Caudate nucleus (tissue), 63 donors: ENCODE measurements at places on chromosomes 7 and 10.

- DNase-seq: no peak
Observed at GRCh38 chr7:119472408-119473038, 800.5 kb upstream of the KCND2 start.

- no peak for DNase-seq
Observed at GRCh38 chr7:80459776-80460510, 51.9 kb downstream of the GNAT3 start.

DNA sequence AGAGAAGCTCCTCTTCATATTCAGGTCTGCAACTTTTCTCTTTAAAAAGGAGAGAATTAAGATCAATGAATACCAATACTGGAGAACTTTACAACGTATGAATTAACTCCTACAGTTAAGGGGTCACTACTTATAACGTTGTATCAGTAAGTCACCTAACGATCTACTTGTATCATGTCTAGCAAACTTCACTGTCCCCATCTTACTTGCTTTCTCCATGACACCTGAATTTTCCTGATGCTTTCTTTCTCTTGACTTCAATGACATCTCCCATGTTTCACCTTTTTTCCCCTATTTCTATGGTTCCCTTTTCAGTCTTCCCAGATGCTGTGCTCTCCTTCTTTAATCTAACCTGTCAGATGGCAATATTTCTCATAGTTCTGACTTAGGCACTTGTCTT, 19.6 kb downstream of the NAMPT start:
- DNase-seq: no peak

DNA sequence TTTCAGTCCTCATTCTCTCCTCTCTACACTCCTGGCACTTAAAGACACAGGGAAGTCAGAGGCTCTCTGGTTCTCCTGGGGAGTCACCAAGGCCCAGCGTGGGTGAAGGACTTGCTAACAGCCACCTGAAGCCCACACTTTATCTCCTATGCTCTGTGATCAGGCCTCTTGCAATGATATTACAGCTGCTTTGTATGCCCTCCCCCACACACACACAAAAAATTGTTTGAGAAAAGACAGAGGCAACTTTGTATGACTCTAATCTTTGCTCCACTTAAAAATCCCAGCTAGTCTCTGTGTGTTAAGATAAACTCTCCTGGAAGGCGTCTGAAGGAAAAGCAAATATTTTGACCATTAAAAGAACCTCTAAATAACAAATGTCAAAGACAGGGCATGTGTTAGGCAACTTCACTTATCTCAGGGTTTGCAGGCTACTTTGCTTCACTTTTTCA, 507.2 kb downstream of the TNS3 start:
- DNase-seq: no peak

DNA sequence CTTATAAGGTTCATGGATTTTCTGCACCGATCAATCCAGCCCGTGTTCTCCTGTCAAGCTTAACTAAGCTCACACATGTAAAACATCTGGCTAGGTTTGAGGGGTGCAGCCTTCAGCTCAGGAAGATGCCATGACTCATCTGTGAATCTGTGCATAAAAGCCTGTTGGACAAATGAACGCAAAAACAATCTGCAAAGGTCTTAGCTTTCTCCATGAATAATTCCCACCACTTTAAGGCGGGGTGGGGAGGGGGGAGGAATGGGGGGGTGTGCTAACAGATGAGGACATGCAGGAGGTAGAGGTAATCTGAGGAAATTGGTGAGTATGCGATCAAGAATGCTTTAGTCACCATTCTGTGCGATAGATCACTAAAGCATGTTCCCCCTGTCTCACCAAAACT, 4.8 kb downstream of the DOCK4 start:
- no peak for DNase-seq

- no peak for DNase-seq
Observed at GRCh38 chr7:47265621-47266020, 316.3 kb downstream of the TNS3 start.

GRCh38 chr7:34277016-34277802, 371.9 kb downstream of the BMPER start:
- DNase-seq: no peak

DNA sequence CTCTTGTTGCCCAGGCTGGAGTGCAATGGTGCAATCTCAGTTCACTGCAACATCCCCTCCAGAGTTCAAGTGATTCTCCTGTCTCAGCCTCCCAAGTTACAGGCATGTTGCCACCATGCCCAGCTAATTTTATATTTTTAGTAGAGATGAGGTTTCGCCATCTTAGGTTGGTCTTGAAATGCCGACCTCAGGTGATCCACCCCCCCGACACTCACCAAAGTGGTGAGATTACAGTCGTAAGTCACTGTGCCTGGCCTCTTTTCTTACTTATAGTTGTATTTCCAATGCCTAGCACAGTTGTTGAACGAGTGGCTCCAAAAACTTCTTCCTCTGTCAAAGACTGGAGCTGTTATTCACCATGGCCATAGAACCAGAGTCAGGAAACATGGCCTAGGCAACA, 6.7 kb downstream of the RNF216 start:
- no peak for DNase-seq

GRCh38 chr7:149714910-149715471, 58.4 kb downstream of the ZNF467 start:
- no peak for DNase-seq

- no peak for DNase-seq
Observed at GRCh38 chr10:122419876-122420623, 34.4 kb upstream of the ARMS2 start.
